ENCODE measurements at places on chromosomes 5 and 9.

DNA sequence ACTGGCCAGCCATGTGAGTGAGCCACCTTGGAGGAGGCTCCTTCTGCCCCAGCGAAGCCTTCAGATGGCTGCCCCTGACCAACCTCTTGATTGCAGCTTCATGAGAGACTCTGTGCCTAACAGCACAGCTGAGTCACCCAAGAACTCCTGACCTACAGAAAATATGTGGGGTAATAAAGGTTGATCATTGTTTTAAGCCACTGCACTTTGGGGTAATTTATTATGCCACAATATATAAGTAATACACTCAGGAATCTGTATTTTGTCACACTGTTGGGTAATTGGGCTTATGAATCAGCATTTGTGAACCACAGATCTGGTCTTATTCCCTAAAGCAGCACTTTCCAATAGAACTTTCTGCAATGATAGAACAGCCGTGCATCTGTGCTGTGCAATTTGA lies 24.4 kb upstream of the VDAC1 start:
- DNase-seq: no peak

GRCh38 chr5:131281133-131281867 lies 17.4 kb downstream of the CDC42SE2 start:
- no peak for DNase-seq

DNA sequence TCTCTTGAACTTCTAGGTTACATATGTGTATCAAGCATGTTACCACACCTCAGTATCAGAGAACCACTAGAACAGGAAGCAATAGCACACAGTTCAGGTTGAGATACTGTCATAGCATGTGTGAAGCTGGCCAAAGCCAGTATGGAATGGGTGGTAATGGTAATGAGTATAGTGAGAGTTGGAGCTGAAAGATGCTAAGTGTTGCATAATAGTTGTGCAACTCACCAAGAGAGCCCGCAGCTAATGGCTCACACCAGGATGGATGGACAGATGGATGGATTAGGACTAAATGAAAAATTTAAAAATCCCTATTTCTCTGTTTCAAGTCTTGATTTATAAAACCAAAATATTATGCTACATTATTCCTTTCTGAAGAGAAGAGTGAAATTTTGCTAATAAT lies 53.4 kb upstream of the KCNN2 start:
- no peak for DNase-seq

GRCh38 chr5:143054480-143054941 lies 284.3 kb downstream of the ARHGAP26 start:
- DNase-seq: no peak

DNA sequence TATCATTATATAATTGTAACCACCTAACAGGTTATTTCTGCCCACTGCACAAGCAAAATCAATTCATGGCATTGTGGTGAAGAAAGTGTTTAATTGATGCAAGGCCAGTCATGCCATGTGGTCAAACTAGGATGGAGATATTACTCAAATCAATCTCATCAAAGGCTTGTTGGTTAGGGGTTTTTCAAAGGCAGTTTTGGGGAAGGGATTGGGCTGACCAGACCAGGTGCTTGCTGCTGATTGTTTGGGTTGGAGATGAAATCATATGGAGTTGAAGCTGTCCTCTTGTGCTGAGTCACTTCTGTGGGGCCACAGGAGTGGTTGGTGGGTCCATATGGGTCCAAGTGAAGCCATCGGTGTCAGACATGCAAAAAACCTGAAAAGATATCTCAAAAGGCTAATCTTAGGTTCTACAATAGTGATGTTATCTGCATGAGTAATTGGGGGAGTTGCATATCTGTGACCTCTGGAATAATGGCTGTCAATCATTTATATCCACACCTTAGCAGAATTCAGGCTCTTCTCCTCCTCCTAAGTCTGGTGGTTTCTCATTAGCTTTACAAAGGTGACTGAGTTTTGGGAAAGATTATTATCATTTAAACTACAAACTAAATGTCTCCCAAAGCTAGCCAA lies 44.9 kb downstream of the HMGCS1 start:
- no peak for DNase-seq

- DNase-seq: no peak
Measured at GRCh38 chr9:129632460-129632859, 6.5 kb downstream of the NTMT1 start.

- no peak for DNase-seq
Measured at GRCh38 chr5:33321026-33321425, 119.7 kb upstream of the TARS1 start.

DNA sequence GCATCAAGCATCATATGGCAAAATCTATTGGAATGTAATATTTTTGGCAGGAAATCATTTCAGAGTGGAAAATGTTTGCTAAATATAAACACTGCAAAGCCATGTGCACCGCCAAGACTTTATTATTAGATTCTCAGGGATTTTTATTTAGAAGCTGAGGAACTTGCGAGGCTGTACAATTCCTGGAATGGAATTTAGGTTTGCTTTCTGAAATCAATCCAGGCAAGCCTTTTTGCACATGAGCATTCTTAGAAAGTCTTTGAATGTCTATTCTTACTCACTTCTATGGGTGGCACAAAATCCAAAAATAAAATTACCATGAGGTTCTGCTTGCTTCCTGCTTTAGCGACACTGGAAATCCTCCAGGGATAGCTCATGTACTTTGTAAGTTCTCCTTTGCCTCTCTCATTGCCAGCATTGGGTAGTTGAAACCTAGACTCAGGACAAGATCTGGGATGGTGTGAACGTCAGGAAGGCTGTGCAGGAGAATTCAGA lies 71.5 kb upstream of the PALM2AKAP2 start:
- no peak for DNase-seq

GRCh38 chr9:132012704-132013357 lies 66.8 kb downstream of the MED27 start:
- DNase-seq: no peak

GRCh38 chr9:106945727-106946660 lies 83.0 kb downstream of the ZNF462 start:
- no peak for DNase-seq

DNA sequence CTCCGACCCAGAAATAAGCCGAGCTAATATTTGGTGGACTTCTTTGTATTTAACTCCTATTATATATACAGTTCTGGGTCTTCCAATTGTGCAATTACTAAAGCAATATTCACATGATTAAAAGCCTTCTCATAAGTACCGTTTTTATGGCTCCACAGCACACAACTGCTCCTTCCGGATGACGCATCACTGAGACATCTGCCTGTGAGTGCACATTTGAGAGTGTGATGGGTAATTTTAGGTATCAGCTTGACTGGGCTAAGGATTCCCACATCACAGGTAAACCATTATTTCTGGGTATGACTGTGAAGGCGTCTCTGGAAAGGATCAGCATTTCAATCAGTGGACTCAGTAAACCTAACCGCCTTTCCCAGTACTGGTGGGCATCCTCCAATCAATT lies 77.5 kb upstream of the SYK start:
- no peak for DNase-seq

- DNase-seq: no peak
Measured at GRCh38 chr5:123035918-123036390, 571 bp downstream of the PPIC start.

GRCh38 chr5:84384604-84385575 lies at the start of gene EDIL3:
Gene EDIL3 (minus strand): TSS chr5:84384880. CDS start chr5:84384374, 506 bp downstream.
- no peak for DNase-seq

- no peak for DNase-seq
Measured at GRCh38 chr9:98609646-98610045, 99.1 kb downstream of the GABBR2 start.

GRCh38 chr5:111072949-111073682 lies 1.6 kb downstream of the TSLP start:
- peak; percentile 31 for DNase-seq

GRCh38 chr9:81902196-81902595 lies 26.0 kb upstream of the SPATA31D4 start:
- no peak for DNase-seq

DNA sequence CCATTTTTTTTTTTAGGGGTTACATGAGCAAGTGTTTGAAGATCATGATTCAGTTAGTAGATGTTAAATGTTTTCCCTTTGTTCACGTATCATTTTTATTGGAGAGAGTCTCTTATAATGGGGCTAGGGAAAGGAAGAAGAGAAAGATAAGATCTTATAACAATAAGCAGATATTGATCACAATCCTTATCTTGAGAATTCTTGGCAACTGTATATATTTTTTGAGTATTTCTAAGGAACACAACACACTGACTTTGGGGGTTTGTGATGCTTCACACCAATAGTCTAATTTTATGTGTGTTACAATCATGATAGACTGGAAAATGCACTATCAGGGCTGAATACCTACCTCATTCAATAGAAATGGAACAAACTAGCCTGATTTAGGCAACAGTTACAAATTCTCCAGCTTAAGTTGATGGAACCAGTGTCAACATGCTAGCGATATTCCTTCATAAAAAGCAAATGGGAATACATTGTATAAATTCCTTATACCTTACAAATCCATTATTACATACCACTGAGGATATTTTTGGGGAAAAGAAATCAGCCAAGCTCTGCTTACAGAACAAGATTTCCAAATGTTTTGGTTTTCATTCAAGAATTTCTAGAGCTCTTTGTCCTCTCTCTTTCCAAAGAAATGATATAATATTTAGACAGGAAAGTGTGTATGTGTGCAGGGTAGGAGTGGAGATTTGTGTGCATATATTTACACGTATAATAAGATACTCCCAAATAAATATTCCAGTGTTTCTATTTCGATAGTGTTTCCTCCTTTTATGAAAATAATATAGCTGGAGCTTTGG lies 41.5 kb downstream of the SVEP1 start:
- DNase-seq: no peak

- DNase-seq: no peak
Measured at GRCh38 chr5:40224421-40224820, 455.3 kb upstream of the PTGER4 start.

DNA sequence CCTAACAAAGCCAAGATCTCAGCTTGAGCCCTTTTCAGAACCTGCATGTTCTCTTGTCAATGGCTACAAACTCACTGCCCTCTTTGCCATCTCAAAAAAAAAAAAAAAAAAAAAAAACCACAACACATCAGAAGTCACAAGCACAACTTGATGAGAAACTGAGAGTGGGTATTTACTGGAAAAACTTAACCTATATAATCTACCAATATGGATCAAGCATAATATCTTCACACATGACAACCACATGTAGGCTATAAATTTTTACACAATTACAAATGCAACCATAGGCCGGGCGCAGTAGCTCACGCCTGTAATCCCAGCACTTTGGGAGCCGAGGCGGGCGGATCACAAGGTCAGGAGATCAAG lies 9.0 kb downstream of the MTMR12 start:
- DNase-seq: no peak

- DNase-seq: no peak
Measured at GRCh38 chr9:77176686-77177142, 620 bp upstream of the VPS13A start.

- DNase-seq: no peak
Measured at GRCh38 chr9:95411054-95411892, 93.8 kb upstream of the FANCC start.

DNA sequence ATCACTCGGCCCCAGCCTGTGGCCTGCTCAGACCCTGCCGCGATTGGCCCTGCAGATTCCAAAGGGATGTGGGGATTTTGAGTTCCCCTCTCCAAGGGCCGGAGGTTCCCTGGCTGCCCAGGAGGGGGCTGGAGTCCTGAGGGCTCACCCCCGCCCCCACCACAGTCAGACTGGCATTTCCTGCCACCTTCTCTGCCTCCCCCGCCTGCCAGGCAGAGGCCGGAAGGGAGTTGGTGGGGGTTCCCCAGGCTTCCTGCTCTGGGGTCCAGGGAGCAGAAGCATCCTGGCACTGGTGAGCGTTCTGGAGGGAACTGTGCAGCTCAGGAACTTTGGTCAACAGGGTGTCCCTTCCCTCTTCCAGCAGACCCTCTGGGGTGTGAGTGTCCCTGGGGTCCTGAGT lies 70.6 kb downstream of the RXRA start:
- no peak for DNase-seq

GRCh38 chr9:128102861-128103588 lies 24.5 kb downstream of the PTGES2 start:
- no peak for DNase-seq

DNA sequence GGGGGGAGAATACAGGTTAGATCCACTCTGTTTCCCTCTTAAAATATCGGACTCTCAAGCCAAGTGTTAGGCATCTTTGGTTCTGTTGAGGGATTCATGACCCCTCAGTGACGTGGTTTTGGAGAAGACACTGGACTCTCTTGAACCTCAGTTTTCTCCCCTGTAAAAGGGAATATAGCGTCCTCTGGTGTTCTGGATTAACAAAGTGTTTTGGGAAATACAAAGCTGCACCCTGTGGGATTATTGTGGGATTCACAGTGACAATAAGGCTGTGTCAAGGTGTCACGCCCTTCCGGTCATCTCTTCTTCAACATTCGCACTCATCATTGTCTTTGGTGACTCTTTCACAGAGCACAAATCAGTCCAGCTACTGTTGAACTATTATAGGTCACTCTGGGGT lies 139.0 kb downstream of the IRX1 start:
- no peak for DNase-seq

GRCh38 chr9:21102305-21102704 lies 24.6 kb upstream of the IFNB1 start:
- DNase-seq: no peak

GRCh38 chr9:127303830-127304229 lies 39.3 kb downstream of the GARNL3 start:
- DNase-seq: no peak
